ENCODE measurements at places on chromosomes 3 and 15.

DNA sequence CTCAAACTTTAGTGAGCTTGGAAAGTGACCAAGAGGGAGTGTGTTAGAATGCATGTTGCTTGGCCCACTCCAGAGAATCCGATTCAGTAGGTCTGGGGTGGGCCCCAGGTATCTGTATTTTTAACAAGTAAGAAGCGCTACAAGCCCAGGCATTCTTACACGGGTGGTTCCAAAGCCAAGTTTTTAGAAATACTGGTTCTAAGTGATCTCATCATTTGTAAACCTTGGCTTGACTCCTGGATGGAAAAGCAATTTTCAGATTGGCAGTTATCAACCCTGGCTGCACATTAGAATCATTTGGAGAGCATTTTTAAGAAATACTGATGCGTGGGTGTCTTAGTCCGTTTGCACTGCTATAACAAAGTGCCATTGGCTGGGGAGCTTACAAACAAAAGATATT, 27.3 kb upstream of the ST8SIA2 start:
- no peak for DNase-seq

- DNase-seq = no peak
Observed at GRCh38 chr3:42262525-42262924, 3.5 kb downstream of the CCK start.

GRCh38 chr3:21668012-21668411, 83.0 kb downstream of the ZNF385D start:
- no peak for DNase-seq

- DNase-seq = no peak
Observed at GRCh38 chr3:81095956-81096355, 665.5 kb downstream of the GBE1 start.

DNA sequence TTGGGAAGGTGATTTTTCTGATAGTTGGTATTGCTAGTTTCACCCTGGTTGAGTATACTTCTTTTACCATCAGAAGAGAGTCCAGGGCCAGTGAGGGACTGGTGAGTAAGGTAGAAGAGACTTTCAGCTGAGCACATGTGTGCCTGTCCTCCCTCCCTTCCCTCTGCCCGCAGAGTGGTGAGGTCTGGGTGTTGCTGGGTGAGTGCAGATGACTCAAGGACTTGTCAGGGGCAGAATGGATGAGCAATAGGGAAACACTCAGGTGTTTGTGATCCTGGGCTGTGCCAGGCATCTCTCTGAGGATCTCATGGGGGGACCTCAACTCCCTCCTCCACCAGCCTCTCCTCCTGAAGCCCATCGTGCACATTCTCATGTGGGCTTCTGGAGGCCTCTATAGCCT, 76.0 kb upstream of the GSK3B start:
- peak; percentile 88 for DNase-seq

DNA sequence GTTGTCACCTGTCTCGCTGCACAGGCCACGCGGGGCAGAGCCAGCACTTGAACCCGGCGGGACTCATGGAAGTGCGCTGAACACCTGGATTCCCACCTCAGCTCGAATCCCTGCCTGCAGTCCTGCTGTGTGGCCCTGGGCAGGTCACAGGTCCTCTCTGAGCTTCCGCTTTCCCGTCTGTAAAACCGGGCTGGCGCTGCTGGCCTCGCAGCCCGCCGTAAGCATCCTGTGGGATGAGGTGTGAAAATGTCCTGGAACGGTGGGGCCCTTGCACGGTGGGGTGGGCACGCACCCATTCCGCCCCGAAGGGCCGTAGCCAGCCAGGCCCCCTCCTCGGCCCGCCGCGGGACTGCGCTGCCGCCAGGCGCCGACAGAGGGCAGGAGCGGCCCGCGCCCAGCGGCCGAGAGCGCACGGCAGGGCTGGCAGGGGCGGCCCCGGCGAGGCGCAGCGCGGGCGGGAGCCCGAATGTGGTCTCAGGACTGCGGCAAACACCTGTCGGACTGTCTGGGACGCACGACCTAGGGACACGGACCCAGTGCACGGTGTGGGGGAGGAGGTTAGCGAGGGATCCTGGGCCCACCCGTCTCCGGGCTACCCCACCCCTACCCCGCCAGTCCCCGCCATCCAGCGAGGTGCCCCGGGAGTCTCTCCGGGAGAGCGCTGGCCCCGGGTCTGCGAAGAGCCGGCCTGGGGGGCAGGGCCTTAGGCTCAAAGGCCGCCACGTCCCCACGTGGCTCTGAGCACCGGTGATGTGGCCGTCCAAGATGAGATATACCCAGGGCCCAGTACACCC, 40.4 kb downstream of the DNAJB8 start:
- DNase-seq = no peak

GRCh38 chr3:172622916-172623700, 87.8 kb downstream of the NCEH1 start:
- DNase-seq = no peak

- no peak for DNase-seq
Observed at GRCh38 chr15:60313906-60314305, 83.9 kb downstream of the ANXA2 start.

- no peak for DNase-seq
Observed at GRCh38 chr15:59659366-59659765, 2.1 kb upstream of the GTF2A2 start.

- DNase-seq = no peak
Observed at GRCh38 chr3:41369838-41370237, 170.5 kb downstream of the CTNNB1 start.

DNA sequence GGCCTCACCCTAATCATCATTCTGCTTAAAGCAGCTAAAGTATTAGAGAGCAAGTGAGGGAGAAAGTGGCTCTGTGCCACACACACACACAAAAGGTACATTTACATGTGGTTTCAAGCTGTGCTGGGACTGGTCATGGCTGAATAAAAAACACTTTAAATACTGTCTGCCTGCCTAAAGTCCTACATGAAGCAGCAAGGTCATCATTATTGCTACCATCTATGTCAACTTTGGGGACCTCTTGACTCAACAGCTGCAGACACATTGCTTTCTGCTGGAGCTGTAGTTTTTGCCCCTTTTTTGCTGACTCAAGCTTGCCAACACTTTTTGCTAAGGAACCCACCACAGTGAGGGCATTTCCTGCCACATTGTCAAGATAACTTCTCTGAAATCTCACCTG, 1237.9 kb downstream of the ROBO2 start:
- no peak for DNase-seq
